Fibroblast of skin of right biceps (primary cell): ENCODE measurements at places on chromosomes 4 and X.
A peak's percentile ranks its signal among the peaks of the same experiment; 100 is the strongest.

DNA sequence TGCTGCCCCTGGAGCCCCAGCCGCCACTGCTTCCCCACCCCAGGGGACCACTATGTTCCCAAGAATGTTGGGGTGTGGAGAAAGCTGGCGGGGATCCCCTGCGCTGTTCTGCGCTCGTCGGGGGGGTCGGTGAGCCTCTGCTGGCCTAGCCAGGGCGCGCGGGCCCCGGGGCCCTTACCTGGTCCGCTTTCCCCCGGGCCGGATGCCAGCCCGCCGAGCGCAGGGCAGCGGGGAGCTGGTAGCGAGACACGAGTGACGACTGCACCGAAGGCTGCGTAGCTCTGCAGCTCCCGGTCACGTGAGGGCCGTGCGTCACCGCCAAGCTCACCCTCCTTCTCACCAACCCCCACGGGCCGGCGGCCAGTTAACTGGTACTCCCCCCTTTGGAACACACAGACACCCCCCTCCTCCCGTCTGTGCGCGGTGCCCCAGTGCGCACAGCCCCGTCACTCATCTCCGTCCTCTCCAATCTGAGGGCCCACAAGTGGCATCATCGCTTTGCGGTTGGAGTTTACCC, at the start of gene BEX1:
Gene BEX1 (minus strand): TSS at position 254 of the 517 bp plus-strand sequence. CDS start 897 bp downstream, outside the sequence.
- DNase-seq, result peak; percentile 34

DNA sequence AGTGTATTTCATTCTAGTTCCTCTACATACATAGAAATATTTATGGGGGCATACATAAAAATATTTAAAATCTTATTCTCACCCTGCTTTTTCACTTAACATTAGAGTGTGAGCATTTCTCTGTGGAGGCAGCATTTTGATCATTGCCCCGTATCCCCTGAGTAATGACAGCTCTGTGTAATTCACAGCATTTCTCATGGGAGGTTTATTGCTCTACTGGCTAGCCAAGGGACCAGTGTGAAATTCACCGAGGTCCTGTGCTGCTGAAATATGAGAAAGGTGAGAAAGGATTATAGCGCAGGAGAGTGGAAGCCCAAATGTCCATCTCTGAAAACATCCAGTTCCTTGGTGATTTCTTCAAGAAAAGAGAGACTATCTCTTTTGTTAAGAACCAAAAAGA, 22.9 kb downstream of the PDGFC start:
- DNase-seq, result no peak

DNA sequence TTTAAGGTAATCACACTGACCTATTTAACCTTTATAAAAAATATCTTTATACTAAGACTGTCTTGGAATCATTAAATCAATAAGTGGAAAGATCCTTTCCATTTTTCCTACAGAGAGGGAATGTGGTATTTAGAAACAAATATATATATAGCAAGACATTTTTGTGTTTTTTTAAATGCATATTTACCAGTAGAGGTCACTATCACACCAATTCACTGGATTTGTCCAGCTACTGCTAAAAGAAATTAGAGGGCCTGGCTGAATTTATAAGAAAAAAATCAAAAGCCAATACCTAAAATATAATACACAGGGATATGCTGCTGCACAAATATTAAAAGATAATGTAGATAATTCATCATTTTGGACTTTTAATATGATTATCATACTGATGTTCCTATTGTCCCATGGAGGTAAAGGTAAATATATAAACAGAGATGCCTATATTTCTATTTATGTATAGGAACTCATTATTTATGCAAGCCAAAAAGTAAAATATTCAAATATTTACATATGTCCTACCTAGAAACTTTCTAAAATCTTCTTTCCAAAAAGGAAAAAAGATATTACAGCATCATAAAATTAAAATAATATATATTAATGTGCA, 69.5 kb downstream of the PDE5A start:
- peak; percentile 59 for DNase-seq

DNA sequence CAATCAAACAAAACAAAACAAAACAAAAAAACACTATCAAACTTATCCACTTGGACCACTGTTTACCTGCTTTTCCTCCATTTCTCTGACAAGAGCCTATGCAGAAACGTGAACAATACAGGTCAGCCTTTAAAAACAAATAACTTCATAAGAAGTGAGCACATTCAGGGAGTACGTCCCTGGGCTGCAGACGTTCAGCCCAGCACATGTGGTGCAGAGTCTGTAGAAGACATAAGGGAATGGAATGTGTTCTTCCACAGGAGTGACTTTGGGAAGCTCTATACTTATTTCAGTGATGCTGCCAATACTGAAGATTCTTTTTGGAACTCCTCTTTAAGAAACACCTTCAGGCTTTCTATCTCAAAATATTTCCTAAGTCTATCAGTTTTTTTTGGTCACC, 120.6 kb downstream of the SPRY1 start:
- DNase-seq, result no peak

GRCh38 chrX:100871594-100872560, 2.3 kb downstream of the NOX1 start:
- DNase-seq, result peak; percentile 25

DNA sequence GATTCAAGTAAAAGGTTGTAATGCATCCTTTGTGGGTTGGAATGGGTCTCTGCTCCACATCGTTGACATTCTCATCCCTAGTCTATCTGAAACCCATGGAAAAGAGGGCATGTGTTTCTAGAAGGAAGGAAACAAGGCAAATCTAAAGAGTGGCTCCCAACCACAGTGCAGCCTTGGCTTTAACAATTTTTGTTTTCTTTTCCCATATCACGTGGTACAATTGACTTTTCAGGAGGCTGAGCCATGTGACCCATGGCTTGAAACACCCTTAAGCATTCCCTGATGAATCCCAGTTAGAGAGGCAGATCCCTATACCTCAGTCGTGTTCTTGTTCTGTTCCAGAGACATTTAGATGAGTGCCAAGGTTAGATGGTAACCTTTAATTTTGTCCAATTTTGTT, 12.8 kb downstream of the DCUN1D4 start:
- DNase-seq, result no peak

- no peak for DNase-seq
These were observed 8.9 kb downstream of the CPEB2 start for GRCh38 chr4:15011166-15011565.

DNA sequence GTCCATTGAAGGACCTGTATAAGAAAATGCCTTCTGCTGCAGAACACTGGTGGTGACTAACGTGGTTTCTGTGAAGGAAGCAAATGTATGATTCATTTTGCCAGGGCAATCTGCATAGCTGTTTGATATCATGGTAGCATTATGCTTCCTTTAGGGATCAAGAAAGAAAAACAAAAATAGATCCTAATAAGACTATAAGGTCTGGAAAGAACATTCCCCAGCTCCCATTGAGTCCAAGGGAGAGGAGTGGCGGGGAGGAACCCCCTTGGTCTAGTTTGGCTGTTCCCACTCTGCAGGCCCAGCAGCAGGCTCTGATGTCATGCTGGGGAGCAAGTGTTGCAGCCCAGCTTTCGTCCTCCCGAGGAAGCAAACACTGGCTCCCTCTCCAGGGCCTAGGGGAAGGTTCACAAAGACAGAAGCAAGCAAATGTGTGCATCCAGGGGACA, 154.5 kb upstream of the GALNT7 start:
- peak; percentile 68 for DNase-seq

DNA sequence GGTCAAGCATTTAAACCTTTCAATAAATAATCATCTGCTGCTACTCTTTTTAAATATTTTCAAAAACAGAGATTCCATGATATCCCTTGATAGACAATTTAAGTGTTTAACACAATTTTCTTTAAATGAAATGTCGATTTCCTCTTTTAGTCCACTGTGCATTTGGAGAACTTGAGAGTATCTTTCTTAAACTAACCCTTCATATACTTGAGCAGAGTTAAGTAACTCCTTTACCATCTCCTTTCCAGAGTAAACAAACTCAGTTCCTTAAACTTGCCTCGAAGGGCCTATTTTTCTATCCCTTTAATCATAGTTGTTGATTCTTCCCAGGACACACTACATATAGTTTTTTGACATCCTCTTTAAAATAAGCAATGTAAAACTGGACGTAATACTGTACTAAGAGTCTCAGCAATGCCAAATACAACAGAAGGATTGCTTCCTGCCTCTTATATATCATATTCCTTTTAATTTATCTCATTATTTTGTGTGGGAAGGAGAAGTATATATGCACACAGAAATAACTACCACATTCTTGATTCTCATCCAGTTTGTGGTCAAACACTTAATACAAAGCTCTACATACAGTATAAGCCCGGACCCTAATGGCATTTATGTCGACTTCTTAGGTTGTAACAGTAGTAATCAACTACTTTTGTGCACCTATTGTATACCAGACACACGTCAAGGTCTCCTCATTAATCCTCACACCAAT, 22.8 kb downstream of the RAB28 start:
- peak; percentile 19 for DNase-seq

GRCh38 chr4:78031417-78031950, 25.6 kb upstream of the FRAS1 start:
- DNase-seq, result no peak

DNA sequence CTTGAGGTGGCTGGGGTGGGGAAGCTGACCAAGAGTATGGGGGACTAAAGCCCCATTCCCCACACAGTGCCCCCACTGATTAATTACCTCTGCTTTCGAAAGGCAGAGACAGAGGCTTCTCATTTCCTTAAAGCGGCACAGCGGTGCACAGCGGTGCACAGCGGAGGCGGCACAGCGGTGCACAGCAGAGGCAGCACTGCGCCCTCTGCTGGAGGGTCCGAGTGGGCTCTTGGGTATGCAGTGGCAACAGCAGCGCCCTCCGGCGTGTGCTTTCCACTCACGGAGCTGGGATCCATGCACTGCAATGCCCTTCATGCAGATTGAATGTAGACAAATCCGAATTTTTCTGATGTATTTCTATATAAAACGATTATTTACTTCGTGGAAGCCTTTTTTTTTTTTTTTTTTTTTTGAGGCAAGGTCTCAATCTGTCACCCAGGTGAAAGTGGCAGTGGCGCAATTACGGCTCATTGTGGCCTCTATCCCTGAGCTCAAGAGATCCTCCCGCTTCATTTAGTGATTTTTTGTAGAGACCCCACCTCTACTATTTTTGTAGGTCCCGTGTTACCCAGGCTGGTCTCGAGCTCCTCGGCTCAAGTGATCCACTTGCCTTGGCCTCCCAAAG, 19.7 kb upstream of the PRPS2 start:
- peak; percentile 40 for DNase-seq

- peak; percentile 26 for DNase-seq
These were observed 19.8 kb upstream of the MANBA start for GRCh38 chr4:102780476-102781144.

- no peak for DNase-seq
These were observed 299.2 kb downstream of the UNC5C start for GRCh38 chr4:95249426-95250021.

DNA sequence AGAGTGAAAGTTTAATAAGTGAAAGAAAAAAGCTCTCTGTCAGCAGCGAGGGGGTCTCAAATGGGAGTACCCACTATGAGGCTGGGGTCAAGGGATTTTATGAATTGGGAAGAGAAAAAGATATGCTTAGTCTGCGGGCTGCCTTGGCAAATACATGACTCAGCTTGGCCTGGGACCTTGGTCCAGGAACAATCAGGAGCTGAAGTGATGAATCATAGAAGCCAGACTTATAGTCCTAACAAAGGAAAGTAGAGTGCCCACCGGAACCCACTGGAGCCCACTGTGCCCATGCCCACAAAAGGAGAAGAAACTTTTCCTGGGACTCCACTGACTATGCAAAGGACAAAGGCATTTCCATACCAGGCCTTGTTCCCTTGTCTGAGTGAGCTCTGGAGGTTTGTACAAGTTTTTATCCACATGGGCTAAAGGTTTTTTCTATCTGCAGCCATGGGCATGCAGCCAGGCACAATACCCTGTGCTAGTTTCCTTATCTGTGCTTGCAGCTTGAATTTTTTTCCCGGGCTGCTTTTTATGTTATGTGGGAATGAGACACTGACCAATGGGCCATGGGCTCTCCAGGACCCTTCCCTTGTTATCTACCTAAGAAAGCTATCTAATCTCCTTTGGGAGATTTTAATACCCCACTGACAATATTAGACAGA, 201.7 kb downstream of the FAM133A start:
- DNase-seq, result no peak

GRCh38 chrX:41921492-41922430, 1.6 kb downstream of the CASK start:
- DNase-seq, result peak; percentile 27

- peak; percentile 40 for DNase-seq
These were observed 193.6 kb downstream of the FBXW7 start for GRCh38 chr4:152342293-152342692.

DNA sequence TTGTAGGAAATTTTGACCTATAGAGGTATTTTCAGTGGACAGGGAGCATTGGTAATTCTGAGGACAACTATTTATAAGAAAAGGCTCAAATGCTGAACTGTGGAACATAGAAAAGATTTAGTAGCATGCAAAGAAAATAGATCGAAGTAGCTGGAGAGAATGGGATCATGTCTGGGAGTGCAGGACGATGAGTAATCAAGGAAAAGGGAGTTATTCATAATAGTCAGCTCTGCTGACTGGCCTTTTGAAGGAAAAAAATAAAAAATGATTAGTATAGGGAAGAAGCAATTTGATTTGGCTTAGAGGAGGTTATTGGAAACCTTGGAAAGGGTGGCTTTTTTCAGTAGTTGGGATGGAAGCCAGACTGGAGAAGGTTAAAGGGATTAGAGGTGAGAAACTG, 22.9 kb upstream of the ANK2 start:
- peak; percentile 60 for DNase-seq

- peak; percentile 62 for DNase-seq
These were observed 16.0 kb upstream of the MID1 start for GRCh38 chrX:10636337-10636736.

DNA sequence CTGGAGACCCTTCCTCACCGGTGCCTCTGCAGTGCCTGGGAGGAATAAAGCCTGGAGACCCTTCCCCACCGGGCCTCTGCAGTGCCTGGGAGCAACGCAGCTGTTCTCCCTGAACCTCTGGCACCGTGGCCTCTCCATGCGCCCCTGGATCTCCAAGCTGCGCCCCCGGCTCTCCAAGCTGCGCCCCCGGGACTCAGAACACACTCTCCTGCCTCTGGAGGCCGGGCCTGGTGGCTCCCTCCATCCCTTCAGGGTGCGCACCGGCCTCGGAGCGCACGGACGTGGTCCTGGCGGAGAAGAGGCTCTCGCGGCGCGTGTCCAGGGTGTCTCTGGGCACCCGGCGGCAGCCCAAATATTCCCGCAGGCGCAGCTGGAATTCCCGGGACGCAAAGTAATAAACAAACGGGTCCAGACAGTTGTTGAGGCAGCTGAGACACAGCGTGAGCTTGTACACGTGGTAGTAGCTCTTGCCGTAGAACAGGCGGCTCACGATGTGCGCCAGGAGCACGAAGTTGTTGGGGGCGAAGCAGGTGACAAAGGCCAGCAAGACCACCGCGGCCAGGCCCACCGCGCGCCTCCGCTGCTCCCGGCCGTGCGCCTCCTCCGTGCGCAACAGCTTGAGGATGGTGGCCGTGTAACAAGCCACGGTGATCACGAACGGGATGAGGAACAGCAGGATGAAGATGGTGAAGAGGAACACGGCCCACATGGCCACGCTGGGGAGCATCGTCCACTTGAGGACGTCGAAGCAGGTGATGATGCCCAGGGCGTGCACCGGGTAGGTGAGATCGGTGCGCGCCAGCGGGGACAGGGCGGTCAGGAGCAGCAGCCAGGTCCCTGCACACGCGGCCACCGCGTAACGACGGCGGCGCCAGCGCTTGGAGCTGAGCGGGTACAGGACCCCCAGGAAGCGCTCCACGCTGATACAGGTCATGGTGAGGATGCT, 12.8 kb upstream of the ASMTL start:
- no peak for DNase-seq
